Panc1 (cell line): ENCODE measurements at places on chromosomes 3 and 15. TPM values are rescaled to one million over a fixed set of nuclear protein-coding genes. Genes with fewer than 3 reads are reported as not detected.

Gene MAGI1
- 9.5 TPM for total RNA-seq

Gene ETV5
- 79.3 TPM for total RNA-seq

GRCh38 chr3:61061092-61061723 lies 190.0 kb downstream of the FHIT start:
- no peak for DNase-seq
- no peaks in the 10 kb centered on the region for H3K27me3 ChIP-seq
- no peak overlapping the region for H3K27ac ChIP-seq
- H3K36me3 ChIP-seq = no peaks in the 10 kb centered on the region

GRCh38 chr3:188701485-188701969 lies 470.2 kb upstream of the TPRG1 start:
- H3K36me3 ChIP-seq = no peaks in the 10 kb centered on the region
- no peaks in the 10 kb centered on the region for H3K4me1 ChIP-seq
- DNase-seq = no peak
- no peak overlapping the region for H3K27ac ChIP-seq
- no peaks in the 10 kb centered on the region for H3K27me3 ChIP-seq

GRCh38 chr3:47761046-47761445 lies 20.6 kb downstream of the SMARCC1 start:
- no peaks in the 10 kb centered on the region for H3K27me3 ChIP-seq
- no peak overlapping the region for H3K27ac ChIP-seq
- no peak for DNase-seq
- no peaks in the 10 kb centered on the region for H3K4me1 ChIP-seq
